Stimulated activated CD4-positive, alpha-beta T cell treated with anti-CD3 and anti-CD28 coated beads, Interleukin-4, amount 100 ng/mL, for 24 hours (primary cell): ENCODE measurements at places on chromosomes 6 and 20.

DNA sequence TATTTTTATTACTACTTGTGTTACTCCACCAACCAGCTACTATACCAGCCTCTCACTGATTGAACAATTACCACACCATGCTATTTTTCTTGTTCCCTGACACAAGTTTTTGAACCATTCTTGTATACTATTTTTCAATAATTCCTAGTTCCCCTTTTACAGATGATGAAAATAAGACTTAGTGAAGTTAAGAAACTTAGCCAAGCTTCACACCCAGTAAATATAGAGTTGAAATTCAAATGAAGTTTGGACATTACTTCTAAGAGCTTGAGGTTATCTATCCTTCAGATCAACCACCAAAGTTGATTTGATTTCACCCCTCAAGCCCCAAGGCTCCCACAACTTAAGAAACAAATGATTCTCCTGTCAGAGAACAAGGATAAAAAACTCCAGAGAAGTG lies 13.1 kb upstream of the BCAS1 start:
- DNase-seq, result no peak

DNA sequence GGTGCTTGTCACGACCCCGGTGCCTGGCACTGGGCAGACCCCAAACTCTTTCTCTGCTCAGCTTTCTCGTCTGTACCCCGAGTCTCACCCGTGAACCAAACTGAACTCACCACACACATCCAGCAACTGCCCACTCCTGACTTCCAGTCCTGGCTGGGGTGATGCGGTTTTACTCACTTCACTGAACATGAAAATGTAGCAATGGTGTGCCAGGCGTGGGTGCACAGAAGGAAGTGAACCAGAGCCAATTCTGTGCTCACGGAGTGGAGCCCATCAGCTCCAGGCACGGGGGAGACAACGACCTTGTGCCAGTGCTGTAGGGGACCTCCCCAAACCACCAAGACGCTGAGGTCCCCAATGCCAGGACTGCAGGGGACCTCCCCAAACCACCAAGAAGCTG lies 78.7 kb upstream of the AFDN start:
- DNase-seq, result no peak

- DNase-seq, result no peak
Observed at GRCh38 chr20:53003420-53004154, 31.4 kb downstream of the TSHZ2 start.

DNA sequence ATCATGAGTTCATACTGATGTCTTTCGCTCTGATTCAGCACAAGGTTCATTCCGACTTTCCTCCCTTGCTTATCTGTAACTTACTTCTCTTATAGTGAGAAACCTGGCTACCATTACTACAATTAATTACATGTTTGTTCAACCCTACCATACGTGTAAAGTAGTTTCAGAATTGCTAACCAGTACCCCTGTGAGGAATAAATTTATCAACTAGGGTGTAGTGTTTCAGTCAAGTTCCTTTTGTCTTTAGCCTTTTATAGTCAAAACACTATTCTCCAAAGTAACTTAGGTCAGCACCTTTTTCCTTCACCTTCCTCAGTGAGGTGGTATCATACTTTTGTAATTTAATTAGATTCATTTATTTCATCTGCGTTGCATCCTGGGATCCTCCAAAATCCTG lies 64.9 kb downstream of the MAP3K4 start:
- no peak for DNase-seq

GRCh38 chr6:509676-510075 lies 118.1 kb downstream of the IRF4 start:
- no peak for DNase-seq

DNA sequence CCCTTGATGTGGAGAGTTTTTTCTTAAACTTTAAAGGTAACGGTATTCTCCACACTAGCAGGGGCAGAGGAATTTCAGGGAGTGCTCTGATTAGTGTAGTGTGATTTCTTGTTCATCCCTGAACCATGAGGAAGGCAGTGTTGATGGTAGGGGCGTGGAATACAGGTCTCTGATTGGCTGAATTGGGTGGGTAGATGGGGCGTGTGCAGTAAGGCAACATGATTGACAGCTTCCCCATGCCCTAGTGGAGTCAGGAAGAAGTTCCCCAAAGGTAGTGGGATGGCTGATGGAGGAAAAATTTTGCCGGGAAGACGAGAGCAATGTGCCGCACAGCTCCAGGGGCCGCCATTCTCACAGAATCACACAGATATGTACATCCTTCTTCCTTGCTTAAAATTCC lies 97.4 kb upstream of the SALL4 start:
- no peak for DNase-seq

DNA sequence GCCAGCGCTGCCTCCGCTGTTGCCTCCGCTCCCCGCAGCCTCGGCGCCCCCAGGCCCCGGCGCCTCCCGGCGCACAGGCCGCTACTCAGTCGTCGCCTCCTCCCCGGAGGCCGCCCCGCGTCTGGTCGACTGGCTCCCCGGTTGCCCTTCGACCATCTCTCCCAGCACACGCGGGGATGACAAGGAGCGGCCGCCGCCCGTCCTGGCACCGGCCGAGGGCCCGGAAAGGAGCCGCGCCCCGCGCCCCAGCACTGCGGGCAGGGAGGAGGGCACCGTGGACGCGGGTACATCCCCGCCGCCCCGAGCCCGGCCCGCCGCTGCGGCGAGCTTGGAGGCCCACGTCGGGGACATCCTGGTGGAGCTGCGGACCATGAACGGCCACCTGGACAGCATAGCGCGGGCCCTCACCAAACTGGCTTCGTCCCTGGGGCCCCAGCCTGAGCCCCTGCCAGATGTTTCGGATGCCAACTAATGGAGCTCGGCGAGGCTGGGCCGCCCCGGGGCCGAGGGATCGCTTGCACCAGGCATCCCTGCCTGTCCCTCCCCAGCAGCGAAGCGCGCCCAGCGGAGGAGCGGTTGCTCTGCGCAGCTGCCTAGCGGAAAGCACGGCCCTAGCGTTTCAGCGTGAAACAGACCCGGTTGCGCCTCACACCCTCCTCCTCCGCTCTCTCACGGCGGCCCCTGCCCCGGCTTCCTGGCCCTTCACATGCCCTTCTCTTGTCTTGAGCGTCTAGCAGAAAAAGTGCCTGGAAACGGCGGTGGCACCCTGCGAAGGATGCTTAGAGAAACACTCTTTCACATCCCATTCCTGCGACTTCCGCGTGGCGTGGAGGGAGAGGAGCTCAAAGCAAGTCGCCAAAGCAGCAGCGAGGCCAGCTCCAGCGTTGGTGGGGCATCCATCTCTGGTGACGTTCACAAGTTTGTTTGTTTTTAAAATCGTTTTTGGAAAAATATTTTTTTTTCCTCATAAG lies 285.8 kb upstream of the SUPT3H start:
- peak; percentile 50 for DNase-seq

GRCh38 chr6:87822011-87822410 lies 120.0 kb upstream of the AKIRIN2 start:
- no peak for DNase-seq

GRCh38 chr20:46289432-46289831 lies 18.9 kb downstream of the CDH22 start:
- DNase-seq, result no peak

DNA sequence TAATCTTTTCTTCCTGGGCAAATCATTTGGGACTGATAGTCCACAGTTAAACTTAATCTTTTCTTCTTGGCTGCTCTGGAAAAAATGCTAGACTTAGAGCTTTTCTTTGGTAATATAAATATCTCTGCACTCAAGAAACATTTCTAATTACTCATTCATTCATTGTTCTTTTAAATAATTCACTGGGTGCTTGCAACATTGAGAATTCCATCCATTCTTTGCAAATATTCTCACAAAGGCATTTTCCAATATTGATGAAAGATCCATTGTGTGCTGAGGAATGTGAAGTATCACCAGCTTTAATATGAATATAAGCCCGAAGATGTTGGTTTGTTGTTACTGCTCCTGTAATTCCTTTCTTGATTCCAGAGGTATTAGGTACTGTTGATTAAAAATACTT lies 38.4 kb downstream of the AKAP7 start:
- no peak for DNase-seq
